ENCODE measurements at places on chromosomes 4 and X.

GRCh38 chr4:17595471-17596005, 18.5 kb downstream of the LAP3 start:
- no peak for DNase-seq

DNA sequence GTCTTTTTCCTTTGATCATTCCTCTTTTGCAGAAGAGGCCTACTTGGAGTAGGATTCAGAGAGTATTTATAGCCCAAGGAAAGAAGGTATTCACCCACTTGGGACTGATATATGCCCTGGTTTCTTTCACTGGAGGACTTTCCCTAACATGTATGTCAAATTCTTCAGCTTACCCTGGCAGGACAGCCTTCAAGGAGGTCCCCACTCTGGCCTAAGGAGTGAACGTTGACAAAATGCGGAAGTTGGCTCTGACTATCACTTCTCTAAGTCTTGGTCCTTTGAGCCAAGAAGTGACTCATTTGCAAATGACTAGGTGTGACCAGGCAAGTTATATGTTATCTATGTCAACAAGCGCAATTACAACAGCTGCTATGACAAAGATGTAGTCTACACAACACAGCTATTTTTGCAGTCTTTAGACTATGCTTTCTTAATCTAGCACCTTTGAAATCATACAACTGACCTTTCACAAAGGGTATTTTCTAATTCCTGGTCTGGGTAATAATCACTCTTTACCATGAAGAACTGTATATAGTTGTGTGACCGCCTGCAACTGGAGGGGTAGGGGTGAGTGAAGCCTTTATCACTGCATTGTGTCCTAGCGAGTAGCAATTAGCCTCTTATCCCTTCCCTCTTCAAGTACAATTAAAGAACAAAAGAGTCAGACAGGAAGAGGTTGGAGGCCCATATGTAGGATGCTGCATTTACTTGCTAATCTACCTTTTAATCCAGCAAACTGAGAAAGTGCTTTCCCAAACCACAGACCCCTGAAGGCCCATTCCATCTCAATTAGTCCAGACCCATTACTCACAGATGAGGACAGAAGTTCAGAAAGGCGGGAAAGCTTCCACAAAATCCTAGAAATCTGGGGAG, 50.1 kb downstream of the RASGEF1B start:
- no peak for DNase-seq

GRCh38 chr4:155571184-155571944, 95.3 kb upstream of the GUCY1A1 start:
- no peak for DNase-seq

GRCh38 chr4:173525118-173526011, 4.7 kb downstream of the HAND2 start:
- no peak for DNase-seq

DNA sequence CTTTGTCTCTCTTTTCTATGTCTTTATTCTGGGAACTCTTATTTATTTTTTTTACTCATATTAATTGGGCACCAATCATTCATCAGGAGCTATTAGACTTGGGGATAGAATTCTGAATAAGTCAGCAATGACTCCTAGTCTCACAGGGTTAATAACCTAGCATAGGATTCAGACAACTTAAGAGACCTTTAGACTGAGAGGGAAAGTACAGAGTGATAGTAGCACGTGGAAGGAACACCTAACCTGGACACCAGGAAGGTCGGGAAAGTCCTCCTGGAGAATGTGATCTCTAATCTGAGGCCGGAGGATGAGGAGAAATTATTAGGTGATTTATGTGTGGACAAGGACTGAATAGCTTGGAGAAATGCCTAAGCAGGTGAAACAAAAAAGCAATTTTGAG, 3.9 kb upstream of the SYNPO2 start:
- no peak for DNase-seq

Data from stimulated activated CD4-positive, alpha-beta T cell treated with anti-CD3 and anti-CD28 coated beads, Interleukin-1b, Interleukin-23, amount 100 ng/mL, for 1 hour (primary cell).